ENCODE measurements at places on chromosomes 1 and 21.

GRCh38 chr1:15557594-15557993, 27.3 kb downstream of the AGMAT start:
- H3K27me3 ChIP-seq: no peaks in the 10 kb centered on the region
- no peaks in the 10 kb centered on the region for H3K4me1 ChIP-seq
- no peak for DNase-seq

- no peaks in the 10 kb centered on the region for H3K4me1 ChIP-seq
- no peak overlapping the region for H3K27ac ChIP-seq
- DNase-seq: no peak
- no peak overlapping the region for H3K4me3 ChIP-seq
- no peaks in the 10 kb centered on the region for H3K27me3 ChIP-seq
- no peaks in the 10 kb centered on the region for H3K36me3 ChIP-seq
Measured at GRCh38 chr21:22941779-22942490, 1943.7 kb downstream of the NCAM2 start.

DNA sequence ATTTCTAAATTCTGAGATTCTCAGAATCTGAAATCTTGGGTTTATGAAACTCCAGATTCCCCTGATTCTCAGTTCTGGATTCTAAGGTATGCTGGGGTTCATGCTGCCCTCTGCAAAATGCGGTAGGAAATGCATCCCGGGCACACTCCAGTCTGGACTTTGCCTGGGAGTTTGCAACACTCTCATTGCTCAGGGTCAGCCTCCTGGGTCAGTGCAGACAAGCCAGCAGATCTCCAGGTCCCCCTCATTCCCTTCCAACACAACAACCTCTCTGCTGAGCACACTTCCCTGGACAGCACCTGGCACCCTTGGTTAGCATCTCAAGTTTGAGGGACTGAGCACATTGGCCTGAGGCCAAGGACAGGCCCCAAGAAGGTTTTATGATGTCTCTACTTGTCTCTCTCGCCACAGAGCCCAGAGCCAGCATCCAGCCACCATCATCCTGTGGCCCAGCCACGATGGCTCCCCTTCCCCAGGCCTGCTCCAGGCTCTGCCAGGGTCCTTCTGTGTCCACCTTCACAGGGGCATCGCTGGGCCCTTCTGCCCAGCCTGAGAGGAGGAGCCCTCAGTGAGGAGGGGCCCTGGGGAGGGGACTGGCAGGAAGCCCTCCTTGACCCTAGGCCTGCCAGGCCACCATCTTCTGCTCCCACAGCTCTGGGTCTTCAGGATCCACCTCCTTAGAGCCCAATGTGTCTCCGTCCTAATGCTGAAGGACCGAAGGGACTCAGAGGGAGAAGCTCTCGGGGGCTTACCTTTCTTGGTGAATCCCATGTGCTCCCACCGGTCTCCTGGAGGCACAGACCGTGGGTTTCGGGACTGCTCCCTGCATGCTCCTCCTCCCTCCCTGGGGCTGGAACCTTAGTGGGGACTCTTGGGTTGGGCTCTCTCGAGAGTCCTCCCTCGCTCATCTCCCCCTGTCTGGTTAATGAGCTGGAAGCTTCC, 550.7 kb downstream of the PTPRU start:
- no peaks in the 10 kb centered on the region for H3K4me1 ChIP-seq
- H3K27me3 ChIP-seq: no peaks in the 10 kb centered on the region
- no peaks in the 10 kb centered on the region for H3K36me3 ChIP-seq

- DNase-seq: no peak
- H3K27me3 ChIP-seq: no peaks in the 10 kb centered on the region
- H3K27ac ChIP-seq: no peak overlapping the region
- H3K4me3 ChIP-seq: no peak overlapping the region
- H3K4me1 ChIP-seq: no peaks in the 10 kb centered on the region
Measured at GRCh38 chr1:216614011-216614934, 109.0 kb downstream of the ESRRG start.

DNA sequence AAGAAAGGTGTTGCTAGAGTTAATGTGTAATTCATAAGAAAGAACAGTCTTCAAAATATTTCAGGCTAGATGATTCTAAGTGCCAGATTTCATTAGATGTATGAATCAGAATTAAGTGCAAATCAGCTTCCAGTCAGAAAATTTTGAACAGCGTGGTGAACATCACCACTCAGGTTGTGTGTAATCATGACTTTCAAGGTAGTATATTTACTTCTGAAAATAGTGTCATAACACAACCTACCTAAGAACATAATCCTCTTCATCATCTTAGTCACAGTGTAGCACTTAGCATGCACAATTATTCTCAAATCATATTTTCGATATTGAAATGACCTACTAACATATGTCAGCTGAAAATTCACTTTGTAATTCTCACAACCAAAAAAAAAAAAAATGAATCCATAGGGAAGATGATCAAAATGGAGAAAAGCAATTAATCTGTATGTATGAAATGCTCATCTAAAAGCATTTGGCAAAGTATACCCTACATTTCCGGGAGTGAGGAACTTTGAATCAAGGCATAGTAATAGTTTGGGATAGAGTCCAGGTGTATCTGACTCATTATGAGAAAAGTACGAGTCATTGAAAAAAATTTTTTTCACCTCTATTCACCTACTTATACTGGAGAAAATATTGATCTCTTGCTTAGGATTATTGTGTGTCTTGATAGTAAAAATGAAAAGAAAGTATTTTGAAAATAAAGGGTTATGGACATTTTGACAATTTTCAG, 221.8 kb upstream of the CHRM3 start:
- no peak for DNase-seq
- no peak overlapping the region for H3K4me3 ChIP-seq
- no peaks in the 10 kb centered on the region for H3K4me1 ChIP-seq
- H3K36me3 ChIP-seq: no peaks in the 10 kb centered on the region
- no peaks in the 10 kb centered on the region for H3K27me3 ChIP-seq
- no peak overlapping the region for H3K27ac ChIP-seq

- H3K4me1 ChIP-seq: peaks cover 4% of the 10 kb centered on the region
- no peaks in the 10 kb centered on the region for H3K27me3 ChIP-seq
- no peaks in the 10 kb centered on the region for H3K36me3 ChIP-seq
- no peak for DNase-seq
- no peak overlapping the region for H3K4me3 ChIP-seq
Measured at GRCh38 chr1:33133478-33134105, 48.3 kb downstream of the TRIM62 start.

- H3K36me3 ChIP-seq: no peaks in the 10 kb centered on the region
- no peak overlapping the region for H3K4me3 ChIP-seq
- no peaks in the 10 kb centered on the region for H3K4me1 ChIP-seq
- no peaks in the 10 kb centered on the region for H3K27me3 ChIP-seq
- no peak for DNase-seq
Measured at GRCh38 chr1:18322368-18323032, 158.2 kb upstream of the KLHDC7A start.

- H3K27me3 ChIP-seq: peaks cover 25% of the 10 kb centered on the region
- no peak for DNase-seq
- H3K4me3 ChIP-seq: no peak overlapping the region
- no peaks in the 10 kb centered on the region for H3K36me3 ChIP-seq
- H3K27ac ChIP-seq: no peak overlapping the region
- no peaks in the 10 kb centered on the region for H3K4me1 ChIP-seq
Measured at GRCh38 chr1:30519201-30519763, 204.1 kb downstream of the MATN1 start.

GRCh38 chr1:241215203-241215602, 141.8 kb downstream of the RGS7 start:
- H3K27me3 ChIP-seq: no peaks in the 10 kb centered on the region
- H3K27ac ChIP-seq: no peak overlapping the region
- no peaks in the 10 kb centered on the region for H3K36me3 ChIP-seq

DNA sequence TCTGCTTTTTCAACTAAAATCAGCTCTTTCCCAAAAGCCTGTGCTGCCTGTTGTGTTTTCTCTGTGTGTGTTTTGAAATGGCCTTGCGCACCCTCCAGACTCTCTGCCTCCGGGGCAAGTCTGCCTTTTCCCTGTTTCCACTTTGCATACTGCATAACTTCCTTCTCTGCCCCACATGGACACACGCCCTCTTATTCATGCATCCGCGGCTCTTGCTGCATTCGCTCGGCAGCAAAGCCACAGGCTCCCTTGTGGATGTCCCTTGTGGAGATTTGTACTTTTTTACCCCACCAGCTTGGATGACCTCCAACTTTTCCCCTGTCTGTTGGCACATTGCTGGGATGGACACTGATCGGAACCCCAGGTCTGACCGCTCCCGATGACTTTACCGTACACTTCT, 147.6 kb downstream of the ADSS2 start:
- H3K4me3 ChIP-seq: no peak overlapping the region
- peaks cover 10% of the 10 kb centered on the region for H3K4me1 ChIP-seq
- H3K27ac ChIP-seq: no peak overlapping the region
- no peaks in the 10 kb centered on the region for H3K27me3 ChIP-seq

DNA sequence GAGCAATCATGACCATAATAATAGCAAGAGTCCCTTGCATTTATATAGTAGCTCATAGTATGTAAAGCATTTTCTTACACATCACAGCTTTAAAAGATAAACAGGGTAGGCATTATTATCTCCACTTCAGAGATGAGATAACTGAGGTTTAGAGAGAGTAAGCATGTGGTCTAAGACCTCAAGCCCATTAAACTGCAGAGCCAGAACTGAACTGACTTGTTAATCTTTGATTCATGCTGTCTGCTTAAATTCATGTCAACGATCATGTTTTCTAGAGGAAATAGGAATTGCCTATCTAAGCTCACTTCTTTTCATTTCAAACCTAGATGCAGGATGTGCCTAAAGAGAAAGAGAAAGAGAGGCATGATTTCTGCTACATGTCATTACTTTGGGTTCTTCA, 524.8 kb downstream of the PTPRC start:
- no peak overlapping the region for H3K4me3 ChIP-seq
- H3K36me3 ChIP-seq: no peaks in the 10 kb centered on the region
- peaks cover 19% of the 10 kb centered on the region for H3K4me1 ChIP-seq
- no peaks in the 10 kb centered on the region for H3K27me3 ChIP-seq
- DNase-seq: no peak
- peak overlapping the region; percentile 13 for H3K27ac ChIP-seq

GRCh38 chr21:30717105-30717504, 1.5 kb downstream of the KRTAP21-3 start:
- no peaks in the 10 kb centered on the region for H3K4me1 ChIP-seq
- H3K27ac ChIP-seq: no peak overlapping the region
- no peaks in the 10 kb centered on the region for H3K27me3 ChIP-seq
- no peak overlapping the region for H3K4me3 ChIP-seq

- H3K4me3 ChIP-seq: no peak overlapping the region
- peaks cover 93% of the 10 kb centered on the region for H3K36me3 ChIP-seq
- DNase-seq: no peak
- H3K27me3 ChIP-seq: no peaks in the 10 kb centered on the region
- H3K27ac ChIP-seq: no peak overlapping the region
Measured at GRCh38 chr1:236541710-236542109, 17.9 kb downstream of the LGALS8 start.

- no peaks in the 10 kb centered on the region for H3K36me3 ChIP-seq
- H3K4me1 ChIP-seq: no peaks in the 10 kb centered on the region
- peaks cover 44% of the 10 kb centered on the region for H3K27me3 ChIP-seq
- no peak for DNase-seq
- no peak overlapping the region for H3K27ac ChIP-seq
- H3K4me3 ChIP-seq: no peak overlapping the region
Measured at GRCh38 chr1:18282851-18283600, 175.4 kb downstream of the IGSF21 start.

GRCh38 chr1:35637401-35637809, 3.9 kb downstream of the PSMB2 start:
- H3K4me1 ChIP-seq: peaks cover 22% of the 10 kb centered on the region
- H3K36me3 ChIP-seq: peaks cover 6% of the 10 kb centered on the region
- H3K27ac ChIP-seq: peak overlapping the region; percentile 74
- peak overlapping the region; percentile 29 for H3K4me3 ChIP-seq
- H3K27me3 ChIP-seq: no peaks in the 10 kb centered on the region

GRCh38 chr1:22621761-22622160, 14.7 kb upstream of the C1QA start:
- H3K27me3 ChIP-seq: peaks cover 68% of the 10 kb centered on the region
- no peak overlapping the region for H3K27ac ChIP-seq
- no peak for DNase-seq

GRCh38 chr21:44043613-44044012, 31.5 kb downstream of the TRAPPC10 start:
- peaks cover 7% of the 10 kb centered on the region for H3K4me1 ChIP-seq
- H3K27me3 ChIP-seq: no peaks in the 10 kb centered on the region
- peaks cover 3% of the 10 kb centered on the region for H3K36me3 ChIP-seq
- no peak overlapping the region for H3K4me3 ChIP-seq
- DNase-seq: no peak

DNA sequence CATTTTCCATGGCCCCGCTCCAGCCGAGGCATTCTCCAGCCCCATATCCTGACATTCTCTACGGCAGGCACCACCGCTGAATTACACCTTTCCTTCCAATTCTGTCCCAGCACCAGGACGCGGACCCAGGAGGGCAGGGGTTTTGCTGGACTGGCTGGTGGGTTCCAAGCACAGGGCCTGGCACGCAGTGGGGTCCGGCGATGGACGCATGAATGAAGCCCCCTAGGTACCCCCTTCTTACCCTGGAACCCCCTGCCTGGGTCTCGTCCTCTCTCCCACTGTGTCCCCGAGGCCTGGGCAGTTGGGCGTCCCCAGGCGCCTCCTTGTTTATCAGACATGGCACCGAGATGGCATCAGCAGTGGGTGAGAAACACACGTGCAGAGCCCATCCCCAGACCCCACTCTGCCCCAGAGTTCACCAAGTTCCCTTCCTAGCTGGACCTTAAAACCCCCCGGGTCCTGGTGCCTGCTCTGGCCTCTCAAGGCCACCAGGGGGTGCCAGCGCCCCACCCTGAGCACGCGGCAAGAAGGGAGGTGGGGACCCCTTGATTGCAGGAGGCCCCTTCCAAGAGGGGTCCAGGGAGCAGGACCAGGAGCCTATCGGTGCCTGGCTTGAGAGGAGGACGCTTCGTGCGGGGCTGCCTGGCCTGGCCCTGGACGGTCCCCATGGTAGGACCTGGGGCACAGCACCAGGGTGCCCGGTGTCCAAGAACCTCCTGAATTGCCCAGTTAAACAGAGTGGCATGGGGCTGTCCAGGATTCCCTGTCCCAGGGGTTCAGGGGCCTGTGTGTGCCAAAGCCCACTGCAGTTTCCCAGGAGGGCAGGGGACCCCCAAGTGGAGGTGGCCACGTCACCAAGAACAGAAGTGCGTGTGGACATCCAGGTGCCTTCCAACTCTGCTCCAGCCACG, 46.1 kb downstream of the MEGF6 start:
- DNase-seq: peak; percentile 10
- no peak overlapping the region for H3K4me3 ChIP-seq
- H3K27me3 ChIP-seq: no peaks in the 10 kb centered on the region
- no peaks in the 10 kb centered on the region for H3K4me1 ChIP-seq
- H3K36me3 ChIP-seq: no peaks in the 10 kb centered on the region

DNA sequence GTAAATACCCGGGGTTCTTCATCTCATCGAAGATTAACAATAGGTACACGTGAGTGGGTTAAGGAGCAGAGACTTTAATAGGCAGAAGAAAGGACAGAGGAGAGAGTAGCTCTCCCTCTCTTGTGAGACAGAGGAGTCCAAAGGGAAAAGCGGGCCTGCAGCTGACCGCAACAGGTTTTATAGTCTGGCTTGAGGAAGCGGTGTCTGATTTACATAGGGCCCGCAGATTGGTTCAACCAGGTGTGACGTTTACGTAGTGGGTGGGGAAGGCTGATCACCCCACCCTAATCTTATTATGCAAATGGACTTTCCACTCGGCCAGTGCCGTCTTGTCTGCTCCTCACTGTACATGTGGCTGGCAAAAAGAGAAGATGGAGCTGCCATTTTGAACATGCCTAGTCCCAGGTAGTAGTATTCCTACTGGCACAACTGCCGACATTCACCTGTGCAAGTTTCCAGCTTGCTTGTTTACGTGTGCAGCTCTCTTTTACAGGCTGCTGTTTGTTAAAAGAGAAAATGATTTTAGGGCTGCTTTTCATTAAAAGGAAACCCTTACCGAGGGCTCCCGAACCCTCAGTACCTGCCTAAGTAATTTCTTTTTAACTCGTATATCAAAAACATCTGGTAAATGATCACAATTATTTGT, 10.6 kb downstream of the CDC14A start:
- DNase-seq: peak; percentile 7
- H3K36me3 ChIP-seq: peaks cover 44% of the 10 kb centered on the region
- H3K4me3 ChIP-seq: no peak overlapping the region
- H3K27me3 ChIP-seq: no peaks in the 10 kb centered on the region

All from T-cell (primary cell).